ENCODE measurements at places on chromosomes 4 and X. TPM values are rescaled to one million over a fixed set of nuclear protein-coding genes. Genes with fewer than 3 reads are reported as not detected.

- no peak for DNase-seq
Measured at GRCh38 chr4:172983631-172984030, 185.0 kb upstream of the GALNT7 start.

The SYP gene
- 0.45 TPM for total RNA-seq

The CYTL1 gene
- total RNA-seq = not detected

DNA sequence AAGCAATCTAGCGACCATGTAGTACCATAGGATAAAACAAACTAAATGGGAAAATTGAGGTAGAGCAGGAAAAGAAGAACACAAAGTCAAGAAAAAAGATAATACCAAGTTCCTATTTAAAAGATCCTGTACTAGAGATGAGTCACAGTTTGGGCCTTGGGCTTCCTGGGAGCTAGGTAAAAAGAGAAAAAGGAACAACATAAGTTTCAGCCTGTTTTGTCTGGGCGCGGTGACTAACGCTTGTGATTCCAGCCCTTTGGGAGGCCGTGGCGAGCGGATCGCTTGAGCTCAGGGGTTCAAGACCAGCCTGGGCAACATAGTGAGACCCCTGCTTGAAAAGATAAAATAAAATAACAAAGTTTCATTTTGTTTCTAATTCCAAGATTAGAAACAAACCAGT, 14.0 kb upstream of the TMEM156 start:
- DNase-seq = peak; percentile 66

DNA sequence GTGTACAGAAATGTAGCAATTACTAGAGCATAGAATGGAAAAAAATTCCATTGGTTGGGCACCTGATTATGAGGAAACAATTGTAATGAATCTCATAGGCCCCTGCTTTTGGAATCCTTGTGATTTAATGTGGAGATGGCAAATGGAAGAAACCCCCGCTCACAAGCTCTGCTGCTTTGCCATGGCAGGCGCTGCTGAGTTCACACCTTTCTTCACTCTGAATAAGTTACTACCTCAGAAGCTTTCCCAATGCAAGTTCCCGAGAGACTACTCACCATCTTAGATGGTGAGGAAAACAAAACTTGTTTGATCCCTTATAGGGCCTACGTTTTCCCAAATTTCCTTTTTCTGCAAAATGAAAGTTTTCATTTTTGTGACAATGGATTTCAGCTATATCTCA, 266.6 kb upstream of the TAPT1 start:
- DNase-seq = no peak

The SLITRK2 gene
- total RNA-seq = under 0.01 TPM

Measured in mammary epithelial cell (primary cell).